ENCODE measurements at places on chromosomes 6 and 20.

- DNase-seq, result no peak
Observed at GRCh38 chr6:90039911-90040310, 145.6 kb downstream of the GJA10 start.

DNA sequence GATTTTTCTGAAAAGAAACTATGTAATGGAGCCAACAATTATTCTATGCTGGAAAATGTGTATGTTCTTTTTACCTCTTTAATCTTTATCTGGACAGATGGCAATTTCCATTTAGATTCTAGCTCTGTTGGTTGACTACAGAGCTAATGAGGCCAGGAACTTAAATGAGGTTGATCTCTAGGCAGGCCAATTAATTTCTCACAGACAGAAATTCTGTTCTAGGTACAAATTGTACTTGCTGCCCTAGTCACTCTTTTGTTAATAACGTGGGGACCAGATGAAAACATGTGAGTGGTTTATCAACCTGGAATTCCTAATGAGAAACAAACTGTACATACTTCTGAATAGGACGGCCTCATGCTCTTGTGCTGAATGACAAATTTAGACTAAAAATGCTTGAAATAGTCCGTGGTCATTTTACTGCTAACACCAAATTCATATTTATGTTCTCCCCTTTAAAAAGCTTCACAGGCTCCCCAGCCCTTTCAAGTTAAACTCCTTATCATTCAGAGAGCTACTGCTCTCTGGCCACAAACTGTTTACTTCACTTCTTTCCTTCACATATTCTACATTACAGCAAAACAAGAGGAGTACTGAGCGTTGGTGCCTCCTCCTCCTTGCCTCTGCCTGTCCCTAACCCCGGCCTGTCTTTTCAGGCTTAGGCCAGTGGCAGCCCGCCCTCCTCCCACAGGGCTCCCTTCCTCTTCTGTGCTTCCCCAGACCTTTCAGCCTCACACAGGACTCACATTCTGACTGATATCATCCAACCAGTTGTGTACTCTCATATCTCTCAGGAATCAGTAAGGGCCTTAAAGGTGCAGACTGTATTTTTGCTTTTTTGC is 41.4 kb downstream of the DTNBP1 start:
- no peak for DNase-seq

- DNase-seq, result no peak
Observed at GRCh38 chr6:159978291-159979135, 9.6 kb downstream of the IGF2R start.

- DNase-seq, result no peak
Observed at GRCh38 chr20:43761386-43762340, 34.9 kb upstream of the GTSF1L start.

DNA sequence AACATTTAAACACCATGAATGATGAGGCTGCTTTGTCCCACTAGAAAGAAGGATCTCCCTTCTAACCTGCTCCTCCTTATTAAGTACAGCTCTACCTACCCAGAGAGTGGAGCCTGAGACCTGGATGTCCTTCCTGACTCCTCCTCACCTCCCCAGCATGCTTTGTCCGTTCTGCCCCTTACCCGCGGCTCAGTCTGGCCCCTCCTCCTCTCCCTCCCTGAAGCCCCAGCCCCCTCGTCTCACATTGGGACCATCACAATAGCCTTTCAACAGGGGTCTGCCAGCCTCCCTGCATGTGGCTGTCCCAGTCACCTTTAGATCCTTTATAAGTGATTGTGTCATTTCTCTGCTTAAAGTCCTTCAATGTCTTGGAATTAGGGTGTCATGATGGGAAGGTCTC is 72.5 kb downstream of the DZANK1 start:
- DNase-seq, result no peak

GRCh38 chr6:77548662-77549366 is 85.5 kb upstream of the HTR1B start:
- no peak for DNase-seq

- peak; percentile 37 for DNase-seq
Observed at GRCh38 chr6:53956068-53956711, 155.1 kb upstream of the MLIP start.

- no peak for DNase-seq
Observed at GRCh38 chr6:72857791-72858585, 236.1 kb downstream of the KCNQ5 start.

GRCh38 chr20:62359043-62359490 is 8.0 kb downstream of the LAMA5 start:
- no peak for DNase-seq

GRCh38 chr6:10528158-10528981 is 7.2 kb downstream of the GCNT2 start:
- DNase-seq, result no peak

- DNase-seq, result no peak
Observed at GRCh38 chr6:29520232-29520631, 32.5 kb upstream of the MAS1L start.

DNA sequence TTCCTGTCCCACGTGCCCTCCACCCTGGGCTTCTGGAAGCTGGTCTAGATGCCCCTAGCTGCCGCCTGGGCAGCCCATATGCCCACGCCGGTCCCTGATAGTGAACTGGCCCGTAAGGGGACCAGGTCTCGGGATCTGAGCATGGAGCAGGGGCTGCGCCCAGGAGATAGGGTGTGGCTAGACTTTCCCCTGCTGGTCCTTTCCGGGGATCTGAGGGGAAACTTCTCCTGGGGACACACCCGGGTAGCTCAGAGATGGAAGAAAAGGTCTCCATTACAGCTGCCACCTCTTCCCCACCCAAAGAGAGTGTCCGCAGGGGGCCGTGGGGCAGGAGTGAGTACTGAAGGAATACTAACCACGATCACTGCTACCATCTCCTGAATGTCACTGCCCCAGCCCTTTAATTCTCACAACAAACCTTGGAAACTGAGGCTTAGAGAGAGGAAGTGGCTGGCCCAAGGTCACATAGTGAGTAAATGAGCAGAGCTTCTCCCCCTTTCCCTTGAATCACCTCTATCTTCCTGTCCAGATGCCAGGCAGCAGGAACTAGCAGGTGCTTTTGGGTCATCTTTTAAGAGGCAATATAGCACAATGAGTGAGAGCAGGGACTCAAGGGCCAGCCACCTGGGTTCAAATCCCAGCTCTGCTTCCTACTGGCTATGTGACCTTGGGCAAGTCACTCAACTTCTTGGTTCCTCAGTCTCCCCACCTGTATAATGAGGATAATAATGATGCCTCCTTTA is 11.8 kb upstream of the CCN5 start:
- no peak for DNase-seq

DNA sequence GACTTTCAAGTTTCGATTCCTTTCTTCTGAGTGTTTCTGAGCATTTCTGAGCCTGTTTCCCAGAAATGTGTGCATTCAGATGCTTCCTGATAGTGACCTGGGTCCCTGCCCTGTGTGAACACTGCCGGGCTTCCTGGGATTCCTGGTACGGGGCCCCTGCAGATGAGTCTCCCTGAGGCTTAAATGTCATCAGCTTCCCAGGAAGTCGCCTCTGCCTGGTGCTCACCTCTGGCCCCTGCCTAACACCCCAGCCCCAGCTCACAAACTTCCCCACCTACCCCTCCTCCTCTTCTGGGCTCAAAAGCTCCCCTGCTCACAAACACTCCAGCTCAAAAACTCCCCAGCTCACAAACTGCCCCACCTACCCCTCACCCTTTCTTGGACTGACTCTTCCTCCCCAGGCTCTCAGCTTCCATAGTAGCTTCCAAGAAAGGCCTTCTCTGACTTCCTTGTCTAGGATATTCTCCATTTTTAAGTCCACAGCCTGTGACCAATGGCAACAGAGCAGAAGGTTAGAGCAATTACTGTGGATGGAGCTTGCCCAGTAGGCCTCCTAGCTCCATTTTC is 42.0 kb downstream of the TGM2 start:
- no peak for DNase-seq

DNA sequence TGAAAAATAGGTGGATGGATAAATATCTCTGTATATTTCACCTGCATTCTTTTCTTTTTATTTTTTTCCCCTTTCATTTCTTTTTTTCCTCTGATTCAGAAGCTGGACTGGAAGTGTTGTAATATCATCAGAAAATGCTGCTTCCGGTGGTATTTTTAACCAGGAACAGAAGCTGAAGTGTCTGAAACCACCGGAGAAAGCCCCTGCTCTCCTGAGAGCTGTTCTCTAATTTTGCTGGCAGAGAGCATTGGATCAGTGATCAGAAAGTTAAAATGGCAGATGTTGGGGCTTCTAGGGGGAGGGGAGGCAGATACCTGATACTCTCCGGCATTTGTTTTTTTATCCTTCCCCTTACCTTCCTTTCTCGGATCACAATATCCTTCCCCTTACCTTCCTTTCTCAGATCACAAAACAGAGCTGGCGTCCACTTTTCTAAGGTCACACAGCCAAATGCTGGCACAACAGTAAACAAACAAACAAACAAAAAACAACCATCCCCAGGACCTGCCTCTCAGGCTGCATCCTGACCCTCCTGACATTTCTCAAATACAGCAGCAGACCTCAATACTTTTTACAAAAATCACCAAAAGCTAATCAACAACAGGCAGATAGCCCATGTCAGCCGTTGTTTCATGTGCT is 143.2 kb upstream of the ZNF217 start:
- DNase-seq, result no peak

GRCh38 chr6:112202639-112203341 is 51.6 kb downstream of the LAMA4 start:
- DNase-seq, result no peak

GRCh38 chr6:135909737-135910387 is 58.4 kb downstream of the PDE7B start:
- no peak for DNase-seq

DNA sequence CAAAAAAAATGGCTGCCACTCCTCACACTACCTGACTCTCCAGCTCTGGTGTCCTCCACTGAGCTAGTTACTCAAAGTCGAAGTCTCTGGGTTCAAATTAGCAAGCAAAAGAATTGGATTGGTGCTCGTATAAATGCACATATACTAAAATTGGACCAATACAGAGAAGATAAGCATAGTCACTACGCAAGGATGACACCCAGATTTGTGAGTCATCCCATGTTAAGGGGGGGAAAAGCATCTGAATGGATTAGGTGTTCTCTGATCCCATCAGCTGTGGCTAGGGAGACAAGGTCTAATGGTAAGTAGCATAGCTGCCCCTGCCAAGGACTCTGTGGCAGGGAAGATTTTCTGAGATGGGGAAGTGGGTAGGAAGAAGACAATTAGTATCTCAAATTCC is 18.3 kb upstream of the AMD1 start:
- no peak for DNase-seq

GRCh38 chr6:18457065-18457737 is 70.1 kb downstream of the RNF144B start:
- no peak for DNase-seq

- DNase-seq, result no peak
Observed at GRCh38 chr6:135324531-135324930, 143.4 kb downstream of the MYB start.

DNA sequence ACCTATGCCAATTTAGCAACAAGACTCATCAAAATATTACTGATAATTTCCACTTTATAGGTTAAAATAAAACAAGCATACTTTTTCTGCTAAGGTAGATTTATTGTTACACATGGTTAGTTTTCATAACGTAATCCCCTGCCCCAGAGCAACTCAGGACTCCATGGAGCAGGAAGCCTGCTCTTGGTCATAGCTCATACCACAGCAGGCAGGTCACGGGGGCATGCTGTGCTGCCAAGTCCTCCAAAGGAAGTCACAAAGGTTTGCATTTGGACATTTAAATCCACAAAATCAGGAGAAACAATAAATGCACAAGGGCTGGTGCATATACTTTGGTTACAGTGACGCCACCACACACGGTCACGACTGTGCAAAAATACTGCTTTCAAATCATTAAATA is 12.5 kb downstream of the GZF1 start:
- DNase-seq, result no peak

GRCh38 chr6:17493286-17493685 is 99.9 kb downstream of the CAP2 start:
- no peak for DNase-seq

GRCh38 chr20:54292185-54292584 is 84.3 kb downstream of the PFDN4 start:
- no peak for DNase-seq

DNA sequence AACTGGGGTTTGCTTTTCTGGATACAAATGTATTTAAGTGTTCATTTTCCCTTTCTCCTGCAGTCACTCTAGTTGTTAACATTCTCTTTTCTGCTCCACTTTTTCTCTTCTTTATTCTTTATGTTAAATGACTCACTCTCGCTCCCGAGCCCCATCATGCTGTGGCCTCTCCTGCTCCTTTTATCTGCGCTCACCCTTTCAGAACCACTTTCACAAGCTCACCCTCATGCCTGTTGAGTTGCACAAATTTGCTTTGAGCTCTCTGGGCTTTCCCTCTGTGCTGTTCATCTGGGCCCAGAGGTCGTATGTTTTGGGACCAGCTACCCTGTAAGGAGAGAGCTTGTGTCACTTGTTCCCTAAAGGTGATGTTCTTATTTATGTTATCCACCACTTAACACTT is 98.1 kb upstream of the ASCC3 start:
- no peak for DNase-seq

DNA sequence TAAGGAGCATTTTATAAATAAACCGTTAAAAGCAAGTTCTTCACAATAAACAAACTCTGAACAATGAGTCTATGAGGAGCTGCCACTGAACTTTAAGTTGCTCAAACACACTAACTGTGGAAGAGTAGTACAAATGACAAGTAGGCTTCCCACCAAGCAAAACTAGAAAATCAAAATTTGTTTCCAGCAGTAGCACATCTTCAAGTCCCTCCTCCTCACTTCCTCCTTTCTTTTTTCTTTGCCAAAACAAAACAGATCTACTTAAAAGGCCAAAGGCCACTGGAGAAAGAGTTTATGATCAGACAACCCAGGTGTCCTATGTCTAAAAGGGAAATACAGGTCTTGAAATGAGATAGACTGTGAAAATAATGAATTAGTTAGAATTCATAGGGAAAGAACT is 17.1 kb upstream of the FAM135A start:
- no peak for DNase-seq

DNA sequence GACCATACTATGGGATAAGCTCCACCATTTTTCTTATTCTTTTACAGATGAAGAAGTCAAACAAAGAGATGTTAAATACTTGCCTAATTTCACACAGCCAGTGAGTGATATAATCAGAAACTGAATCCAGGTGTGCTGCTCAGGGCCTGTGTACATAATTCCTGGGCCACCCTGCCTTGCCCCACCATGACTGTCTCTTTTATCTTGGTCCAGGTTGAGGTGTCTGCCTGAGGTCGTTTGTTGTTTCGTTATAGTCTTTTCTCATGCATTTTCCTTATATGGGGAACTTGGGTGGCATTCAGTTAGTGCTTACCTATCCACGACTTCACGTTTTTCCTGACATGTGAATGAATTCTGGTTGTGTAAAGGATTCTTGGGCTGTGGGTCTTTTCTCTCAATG is 277.6 kb downstream of the COL12A1 start:
- DNase-seq, result no peak

- DNase-seq, result no peak
Observed at GRCh38 chr6:1381481-1382330, 7.7 kb upstream of the FOXF2 start.
